Left hindlimb (tissue), 1 donor: ENCODE measurements at places on chromosomes 1 and 21.
A peak's percentile ranks its signal among the peaks of the same experiment; 100 is the strongest.

GRCh38 chr21:30426731-30427130, 1.0 kb upstream of the KRTAP13-3 start:
- no peak for DNase-seq

DNA sequence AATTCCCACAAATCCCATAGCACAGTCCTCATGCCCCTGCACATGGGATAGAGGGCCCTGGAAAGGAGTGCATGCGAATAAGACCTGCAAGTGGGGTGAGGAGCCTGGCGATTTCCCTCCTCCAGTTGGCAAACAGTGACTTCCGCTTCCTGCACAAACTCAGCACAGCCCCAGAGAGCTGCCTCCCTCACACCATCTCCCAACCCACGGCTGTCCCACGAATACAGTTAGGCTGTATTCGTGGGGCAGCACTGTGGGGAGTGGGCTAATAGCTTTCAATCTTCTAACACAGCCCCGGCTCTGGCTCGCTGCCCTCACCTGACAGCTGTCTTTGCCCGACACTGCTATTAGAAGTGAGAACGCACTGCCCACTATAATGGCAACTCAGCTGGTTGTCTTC, 28.2 kb upstream of the CNTN2 start:
- DNase-seq: no peak

- no peak for DNase-seq
Measured at GRCh38 chr1:26787381-26787705, 407 bp upstream of the PIGV start.

- no peak for DNase-seq
Measured at GRCh38 chr1:103900005-103900404, 150.3 kb downstream of the AMY1C start.

GRCh38 chr1:234537236-234537635, 58.3 kb upstream of the TARBP1 start:
- no peak for DNase-seq

- DNase-seq: no peak
Measured at GRCh38 chr1:5833911-5834310, 158.3 kb downstream of the NPHP4 start.

GRCh38 chr1:234545517-234546386, 64.2 kb downstream of the IRF2BP2 start:
- no peak for DNase-seq

- no peak for DNase-seq
Measured at GRCh38 chr1:41478118-41478748, 6.2 kb downstream of the EDN2 start.

DNA sequence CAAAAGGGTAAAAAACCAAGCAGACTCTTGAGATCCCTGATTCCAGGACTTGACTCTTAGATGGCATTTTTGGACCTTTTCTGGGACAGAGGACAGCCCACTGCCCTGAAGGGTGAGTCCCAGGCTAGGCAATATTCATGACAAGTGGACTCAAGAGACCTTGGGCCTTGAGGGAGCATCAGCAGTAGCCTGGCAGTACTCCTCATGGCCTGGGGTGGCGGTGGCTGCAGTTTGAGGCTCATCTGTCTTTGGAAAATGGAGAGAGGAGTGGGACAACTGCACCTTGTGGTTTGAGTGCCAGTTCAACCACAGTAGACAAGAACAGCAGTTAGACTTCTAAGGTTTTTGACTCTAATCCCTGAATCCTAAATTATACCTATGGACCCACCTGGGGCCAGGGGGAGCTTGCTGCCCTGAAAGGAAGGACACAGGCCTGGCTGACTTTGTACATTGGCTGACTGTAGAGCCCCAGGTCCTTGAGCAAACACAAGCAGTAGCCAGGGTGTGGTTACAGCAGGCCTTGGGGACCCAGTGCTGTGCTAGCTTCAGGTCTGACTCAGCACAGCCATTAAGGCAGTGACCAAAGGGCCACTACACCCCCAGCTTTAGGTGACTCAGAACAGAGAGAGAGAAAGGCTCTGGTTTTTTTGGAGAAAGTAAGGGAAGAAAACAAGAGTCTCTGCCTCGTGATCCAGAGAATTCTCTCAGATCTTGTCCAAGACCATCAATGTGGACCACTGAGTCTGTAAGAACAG, 1023.2 kb downstream of the KCNT2 start:
- no peak for DNase-seq

DNA sequence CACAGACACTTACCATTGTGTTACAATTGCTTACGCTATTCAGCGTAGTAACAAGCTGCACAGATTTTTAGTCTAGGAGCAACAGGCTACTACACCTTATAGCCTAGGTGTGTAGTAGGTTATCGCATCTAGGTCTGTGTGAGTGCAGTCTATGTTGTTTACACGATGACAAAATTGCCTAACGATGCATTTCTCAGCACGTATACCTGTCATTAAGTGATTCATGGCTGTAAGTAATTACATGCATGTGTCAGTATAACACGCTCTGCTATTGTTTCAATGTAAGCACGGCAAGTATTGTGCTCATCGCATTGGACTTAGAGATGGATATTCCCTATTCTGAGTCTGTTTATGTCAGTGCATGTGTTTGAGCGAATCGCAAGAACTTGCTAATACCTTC, 15.7 kb upstream of the ZBTB18 start:
- no peak for DNase-seq

DNA sequence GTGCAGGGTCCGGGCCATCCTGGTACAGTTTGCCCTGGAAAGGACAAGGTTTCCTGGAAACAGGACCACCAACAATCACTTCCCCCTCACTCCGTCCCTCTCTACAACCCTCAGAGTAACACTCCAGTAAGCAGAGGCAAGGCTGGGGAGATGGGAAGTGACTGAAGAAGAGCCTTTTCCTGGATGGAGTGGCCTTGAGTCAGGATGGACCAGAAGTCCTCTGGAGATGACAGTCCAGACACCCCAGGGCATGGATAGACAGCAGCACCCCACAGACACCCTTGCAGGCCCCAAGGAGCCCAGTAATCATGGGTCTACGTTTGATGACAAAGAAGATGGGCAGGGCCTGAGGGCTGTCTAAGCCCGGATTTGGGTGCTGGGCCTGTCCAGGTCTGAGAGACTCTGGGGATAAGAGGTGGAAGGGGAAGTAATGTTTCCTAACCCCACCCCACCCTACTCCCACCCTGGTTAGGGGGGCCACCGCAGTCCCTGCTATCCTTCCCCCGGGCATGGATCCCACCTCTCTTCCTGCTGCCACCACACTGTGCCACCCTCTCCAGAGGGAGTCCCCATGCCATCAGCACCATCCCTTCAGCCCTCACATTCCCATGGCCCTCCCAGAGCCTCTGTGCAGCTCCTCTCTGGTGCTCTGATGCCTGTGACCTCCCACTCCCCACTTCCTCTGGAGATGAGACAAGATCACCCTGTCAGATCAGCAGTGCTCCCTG, 7.2 kb upstream of the S100A8 start:
- DNase-seq: no peak

DNA sequence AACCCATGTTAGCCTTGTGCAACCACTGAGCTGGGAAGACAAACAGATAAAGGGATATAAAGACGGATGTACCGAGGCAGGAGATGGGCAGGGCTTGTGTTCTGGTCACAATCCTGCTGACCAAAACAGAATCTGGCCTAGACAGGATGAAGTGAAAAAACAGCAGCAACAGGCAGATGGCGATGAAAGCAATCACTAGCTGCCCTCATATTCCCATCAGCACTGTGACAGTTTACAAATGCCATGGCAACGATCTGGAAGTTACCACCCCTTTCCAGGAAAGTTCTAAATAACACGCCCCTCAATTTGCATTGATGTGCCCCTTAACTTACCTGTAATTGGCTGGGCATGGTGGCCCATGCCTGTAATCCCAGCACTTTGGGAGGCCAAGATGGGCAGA, 40.6 kb upstream of the CD46 start:
- DNase-seq: no peak

GRCh38 chr1:200250469-200250868, 159.4 kb downstream of the ZNF281 start:
- DNase-seq: no peak

GRCh38 chr1:198967566-198967965, 328.7 kb downstream of the PTPRC start:
- DNase-seq: no peak

DNA sequence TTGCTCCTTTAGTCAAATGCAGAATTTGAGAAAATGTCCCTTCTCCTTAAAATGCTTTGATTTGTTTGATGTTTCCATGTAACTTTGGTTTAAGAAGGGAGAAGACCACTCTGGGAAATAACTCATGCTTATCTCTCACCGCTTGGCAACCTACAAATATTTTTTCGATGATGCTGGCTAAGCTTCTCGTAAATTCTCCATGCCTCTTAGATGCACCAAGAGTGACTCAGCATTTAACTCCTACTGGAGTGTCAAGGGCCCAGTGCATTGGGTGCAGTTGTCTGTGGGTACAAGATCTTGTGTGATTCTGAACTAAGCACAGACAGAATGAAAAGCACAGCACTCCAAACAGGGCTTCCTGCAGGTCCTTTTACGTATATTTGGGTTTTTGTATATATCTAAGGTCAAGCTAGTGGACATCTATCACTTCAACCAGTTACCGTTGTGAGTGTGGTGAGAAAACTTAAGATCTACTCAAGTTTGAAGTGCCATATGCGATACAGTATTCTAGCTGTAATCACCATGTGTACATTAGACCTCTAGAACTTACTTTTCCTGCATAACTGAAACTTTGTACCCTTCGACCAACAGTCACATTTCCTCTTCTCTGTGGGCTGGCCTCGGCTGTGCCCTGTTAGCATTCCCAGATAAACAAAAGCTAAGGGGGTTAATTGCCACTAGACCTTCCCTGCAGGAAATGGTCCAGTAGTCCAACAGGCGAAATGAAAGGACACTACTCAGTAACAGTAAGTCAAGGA, 55.8 kb downstream of the COL18A1 start:
- no peak for DNase-seq

DNA sequence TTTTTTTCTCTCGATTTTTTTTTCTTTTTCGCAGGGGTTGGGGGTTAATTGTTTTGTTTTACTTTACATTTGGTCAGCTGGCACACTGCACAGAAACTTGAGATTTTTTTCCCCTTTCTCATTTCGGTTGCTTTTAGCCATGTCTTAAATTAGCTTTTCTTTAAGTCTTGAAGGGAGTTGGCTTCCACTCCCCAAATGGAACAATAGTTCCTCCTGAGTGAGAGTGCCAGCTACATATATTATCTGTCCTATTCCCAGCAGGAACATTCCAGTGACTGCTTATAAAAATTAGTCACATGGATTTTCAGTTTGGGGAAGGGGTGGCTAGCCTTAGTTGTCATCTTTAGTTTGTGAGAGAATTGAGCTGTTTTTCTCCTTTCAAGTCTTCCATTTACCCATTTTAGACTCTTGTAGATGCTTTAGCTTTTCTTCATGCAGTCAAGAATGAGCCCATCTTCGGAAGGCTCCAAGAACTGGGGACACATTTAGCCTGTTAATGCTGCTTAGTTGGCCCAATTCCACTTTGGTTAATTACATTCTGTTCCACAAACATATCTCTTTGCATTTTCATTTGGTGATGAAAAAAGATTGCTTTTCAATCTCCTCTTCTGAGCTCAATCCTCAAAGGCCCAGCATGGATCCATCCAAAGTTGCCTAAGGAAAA, 510.1 kb upstream of the CXADR start:
- no peak for DNase-seq

GRCh38 chr1:201608635-201609395, 69.9 kb downstream of the NAV1 start:
- no peak for DNase-seq

DNA sequence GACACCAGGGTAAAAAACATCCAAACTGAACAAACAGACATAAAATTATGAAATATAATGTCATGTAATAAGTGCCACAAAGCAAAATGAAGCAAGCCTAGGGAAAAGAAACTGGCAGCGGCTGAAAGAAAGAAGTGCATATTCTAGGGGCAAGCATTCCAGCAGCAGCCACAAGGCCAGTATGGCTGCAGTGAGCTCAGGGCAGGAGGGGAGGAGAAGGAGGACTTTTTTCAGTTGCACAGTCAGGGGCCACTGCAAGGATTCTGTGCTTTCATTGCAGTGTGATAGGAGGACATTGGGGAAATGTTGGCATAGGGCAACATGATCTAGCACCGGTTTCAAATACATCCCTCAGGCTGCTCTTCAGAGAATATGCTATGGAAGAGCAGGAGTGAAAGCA, 263.8 kb downstream of the NEGR1 start:
- DNase-seq: no peak

GRCh38 chr1:207268337-207268736, 53.1 kb upstream of the CD55 start:
- no peak for DNase-seq

DNA sequence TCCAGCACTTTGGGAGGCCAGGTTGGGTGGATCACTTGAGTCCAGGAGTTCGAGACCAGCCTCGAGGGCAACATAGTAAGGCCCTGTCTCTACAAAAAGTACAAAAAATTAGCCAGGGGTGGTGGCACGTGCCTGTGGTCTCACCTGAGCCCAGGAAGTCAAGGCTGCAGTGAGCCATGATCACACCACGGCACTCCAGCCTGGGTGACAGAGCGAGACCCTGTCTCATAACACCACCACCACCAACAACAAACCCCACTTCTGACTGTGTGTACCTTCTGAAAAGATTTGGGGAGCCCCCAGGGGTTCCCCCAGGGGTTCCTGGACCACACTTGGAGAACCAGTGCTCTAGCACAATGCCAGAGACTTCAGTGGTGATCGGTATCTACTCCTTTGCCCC, 29.9 kb downstream of the NUAK2 start:
- no peak for DNase-seq

DNA sequence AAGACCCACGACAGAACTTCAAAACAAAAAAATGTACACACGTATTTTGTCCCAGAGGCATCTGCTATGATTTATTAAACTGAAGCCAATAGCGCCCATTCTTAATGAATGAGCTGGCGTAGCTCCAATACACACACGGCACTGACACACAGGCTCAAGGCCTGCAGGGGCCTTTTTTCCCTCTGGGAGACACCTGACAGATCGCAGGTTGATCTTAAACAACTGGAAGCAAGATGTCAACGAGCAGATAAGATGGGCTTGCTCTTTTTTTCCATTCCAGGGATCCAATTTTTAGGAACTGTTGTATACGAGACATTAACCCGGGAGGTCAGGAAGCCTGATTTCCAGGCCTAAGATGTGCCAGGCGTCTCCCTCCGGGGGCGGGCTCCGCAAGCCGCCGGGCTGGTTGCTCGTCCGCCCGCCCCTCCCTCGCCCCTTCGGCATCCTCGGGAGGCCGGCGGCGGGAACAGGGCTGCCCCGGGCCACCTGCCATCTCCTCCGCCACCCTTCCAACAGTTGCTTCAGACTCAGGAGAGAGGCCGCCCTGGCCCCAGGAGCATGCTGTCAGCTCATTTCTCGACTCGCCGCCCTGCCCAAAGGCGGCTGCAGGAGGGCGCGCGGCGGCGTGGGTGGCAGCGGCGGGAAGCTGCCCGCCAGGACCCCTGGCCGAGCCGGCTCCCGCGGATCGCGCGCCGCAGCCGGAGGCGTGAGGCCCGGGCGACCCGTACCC, 735 bp downstream of the TTC13 start:
- DNase-seq: peak; percentile 37

- no peak for DNase-seq
Measured at GRCh38 chr1:147618077-147618569, 52.2 kb downstream of the ACP6 start.

GRCh38 chr1:209844695-209845407, 17.1 kb downstream of the UTP25 start:
- DNase-seq: no peak

- DNase-seq: no peak
Measured at GRCh38 chr1:25427696-25428095, 3.0 kb upstream of the MACO1 start.
